HEK293T (cell line): ENCODE measurements at places on chromosomes 7 and 10.

DNA sequence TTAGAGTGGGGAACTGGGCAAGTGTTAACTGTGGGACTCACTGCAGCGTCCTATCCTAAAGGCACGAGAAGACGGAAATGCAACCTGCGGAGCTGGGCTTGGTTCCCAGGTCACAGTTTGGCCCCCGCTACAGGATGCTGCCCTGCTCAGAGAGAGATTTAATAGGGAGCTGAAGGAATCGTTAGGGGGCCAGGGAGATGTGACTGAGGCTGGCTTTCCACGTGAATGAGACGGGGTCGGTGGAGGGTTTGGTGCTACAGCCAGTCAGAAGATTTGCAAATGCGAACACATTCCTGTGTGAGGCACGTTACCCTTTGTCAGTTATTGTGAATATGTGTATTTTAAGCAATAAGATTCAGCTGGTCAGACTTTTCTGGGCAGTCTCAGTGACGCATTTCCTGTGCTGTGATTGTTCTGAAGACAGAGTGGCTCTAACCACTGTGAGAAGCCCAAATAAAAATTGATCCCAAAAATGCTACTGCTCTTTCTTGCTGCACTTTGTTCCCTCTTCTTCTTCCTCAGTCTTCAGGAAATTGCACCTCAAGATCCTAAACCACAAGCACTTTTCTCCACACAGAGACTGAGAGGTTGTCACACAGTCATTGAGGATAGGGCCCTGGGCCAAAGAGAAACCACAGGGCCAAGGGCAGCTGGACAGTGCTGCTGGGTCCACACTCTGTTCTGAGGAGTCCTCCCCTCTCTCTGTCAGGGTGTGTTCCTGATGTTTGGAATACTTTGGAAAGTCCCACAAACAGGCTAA lies 21.2 kb downstream of the CYP17A1 start:
- no peak for DNase-seq

- no peak for DNase-seq
These were observed 141.1 kb upstream of the PCBD1 start for GRCh38 chr10:71029411-71029892.

DNA sequence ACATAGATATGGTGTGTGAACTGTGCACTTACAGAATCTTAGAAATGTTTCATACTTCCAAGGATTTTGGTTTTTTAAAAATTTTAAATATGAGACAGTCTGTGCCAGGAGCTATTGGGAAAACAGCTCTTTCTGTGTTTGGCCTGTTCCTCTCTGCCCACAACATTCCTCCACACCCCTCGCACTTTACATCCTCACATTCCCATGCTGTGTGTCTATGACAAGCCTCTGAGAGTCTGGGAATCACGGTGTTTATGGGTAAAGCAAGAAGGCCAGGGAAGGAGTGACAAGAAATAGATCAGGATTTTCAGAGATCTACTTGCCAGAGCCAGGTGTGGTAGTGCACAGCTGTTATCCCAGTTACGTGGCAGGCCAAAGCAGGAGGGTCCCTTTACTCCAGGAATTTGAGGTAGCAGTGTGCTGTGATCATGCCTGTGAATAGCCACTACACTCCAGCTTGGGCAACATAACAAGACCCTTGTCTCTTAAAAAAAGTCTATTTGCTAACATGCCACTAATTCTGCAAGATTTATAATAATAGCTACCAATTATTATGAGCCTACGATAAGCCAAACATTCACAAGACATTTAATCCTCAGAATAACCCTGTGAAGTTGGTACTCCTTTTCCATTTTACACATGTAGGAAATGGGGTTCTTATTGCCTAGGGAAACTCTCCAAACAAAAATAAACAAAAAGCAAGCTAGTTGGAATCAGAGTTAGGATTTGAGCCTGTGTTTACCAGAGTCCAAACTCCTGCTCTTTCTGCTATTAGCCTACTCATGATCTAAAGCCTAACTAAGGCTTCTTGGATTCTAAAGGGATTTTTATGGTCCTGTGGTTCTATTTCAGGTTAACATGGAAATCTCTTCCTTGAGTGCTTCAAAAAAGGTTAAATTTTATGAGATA lies 168.3 kb upstream of the SP8 start:
- no peak for DNase-seq

DNA sequence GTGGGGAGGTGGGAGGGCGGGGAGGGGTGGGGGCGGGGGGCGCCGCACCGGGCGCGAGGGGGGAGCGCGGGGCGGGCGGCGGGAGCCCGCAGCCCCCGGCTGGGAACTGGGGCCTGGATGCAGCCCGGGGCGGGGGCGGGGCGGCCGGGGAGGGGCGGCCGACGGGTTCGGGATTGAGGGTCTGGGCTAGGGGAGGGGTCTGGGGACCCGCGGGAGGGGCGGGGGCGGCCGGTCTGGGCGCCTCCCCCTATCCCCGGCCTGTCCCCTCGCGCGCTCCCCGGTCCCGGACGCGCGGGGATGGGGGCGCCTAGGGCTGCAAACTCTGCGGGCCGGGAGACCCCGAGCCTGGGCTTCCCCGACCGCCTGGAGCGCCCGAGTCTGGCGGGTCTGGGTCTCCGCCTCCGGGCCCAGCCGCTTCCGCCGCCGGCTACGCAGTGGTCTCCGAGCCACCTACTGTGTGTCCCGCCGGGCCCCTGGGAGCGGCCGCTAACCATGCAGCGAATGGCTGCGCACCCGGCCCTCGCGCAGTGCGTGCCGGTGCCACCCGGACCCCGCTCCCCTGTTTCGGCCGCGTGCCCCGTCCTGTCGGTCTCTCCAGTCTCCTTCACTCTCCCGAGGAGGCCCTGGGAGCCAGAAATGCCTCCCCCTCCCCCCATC lies 375 bp upstream of the FGF8 start:
- peak; percentile 6 for DNase-seq

- no peak for DNase-seq
These were observed 478.2 kb upstream of the LRRN3 start for GRCh38 chr7:110612680-110613079.

GRCh38 chr7:78333530-78334425 lies 535.2 kb downstream of the PHTF2 start:
- DNase-seq = no peak

DNA sequence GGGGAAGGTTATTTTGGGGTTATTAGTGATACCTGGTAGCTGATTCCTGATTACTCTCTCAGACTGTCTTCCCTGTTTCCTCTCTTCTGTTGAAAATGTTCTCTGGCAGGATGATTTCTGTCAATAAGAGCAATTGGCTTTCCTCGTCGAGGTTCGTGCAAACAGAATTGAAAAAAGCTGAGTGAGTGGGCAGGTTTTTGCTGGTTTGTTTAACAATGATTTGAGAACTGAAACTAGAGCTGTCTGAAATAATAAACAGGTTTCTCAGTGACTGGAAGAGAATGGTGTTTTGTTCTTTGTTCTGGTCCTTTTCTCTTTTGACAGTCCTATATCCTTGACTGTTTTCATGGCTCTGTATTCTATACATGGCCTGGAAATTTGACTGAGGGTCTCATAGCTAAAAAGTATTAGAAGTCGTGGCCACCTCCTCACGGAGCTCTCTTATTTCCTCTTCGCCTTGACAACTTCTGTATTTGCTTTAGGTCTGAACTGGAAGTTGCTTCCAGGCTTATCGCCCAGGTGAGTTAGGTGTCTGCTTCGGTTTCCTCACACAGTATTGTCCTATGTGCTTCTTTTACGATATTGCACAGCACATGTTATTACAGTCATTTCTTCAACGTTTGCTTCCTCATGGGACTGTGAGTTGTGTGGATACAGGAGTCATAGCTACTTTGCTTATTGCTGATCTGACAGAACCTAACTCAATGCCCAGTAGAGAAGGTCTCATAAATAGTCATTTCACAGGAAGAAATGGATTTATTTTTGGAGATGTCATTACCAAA lies 403.6 kb downstream of the NRG3 start:
- no peak for DNase-seq

GRCh38 chr7:55128693-55129394 lies 110.0 kb downstream of the EGFR start:
- DNase-seq = peak; percentile 15

DNA sequence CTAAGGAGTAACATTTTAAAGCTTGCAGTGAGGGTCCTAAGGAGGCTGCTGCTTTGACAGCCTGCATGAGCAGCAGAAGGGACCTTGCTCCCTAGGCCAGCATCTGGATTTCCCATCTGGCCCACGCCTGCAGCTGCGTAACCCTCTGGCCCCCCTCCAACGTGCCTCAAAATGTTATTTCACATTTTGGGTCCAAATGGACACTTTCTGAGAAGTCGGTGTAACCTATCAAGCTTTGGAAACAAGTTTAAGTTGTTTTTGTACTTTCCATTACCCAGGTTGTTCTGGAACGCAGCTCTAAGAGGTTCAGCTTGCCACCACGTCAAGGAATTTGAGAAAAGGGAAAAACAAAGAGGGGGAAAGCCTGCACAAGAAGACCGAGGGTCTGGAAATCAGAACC lies 338.3 kb downstream of the KCNMA1 start:
- DNase-seq = no peak

DNA sequence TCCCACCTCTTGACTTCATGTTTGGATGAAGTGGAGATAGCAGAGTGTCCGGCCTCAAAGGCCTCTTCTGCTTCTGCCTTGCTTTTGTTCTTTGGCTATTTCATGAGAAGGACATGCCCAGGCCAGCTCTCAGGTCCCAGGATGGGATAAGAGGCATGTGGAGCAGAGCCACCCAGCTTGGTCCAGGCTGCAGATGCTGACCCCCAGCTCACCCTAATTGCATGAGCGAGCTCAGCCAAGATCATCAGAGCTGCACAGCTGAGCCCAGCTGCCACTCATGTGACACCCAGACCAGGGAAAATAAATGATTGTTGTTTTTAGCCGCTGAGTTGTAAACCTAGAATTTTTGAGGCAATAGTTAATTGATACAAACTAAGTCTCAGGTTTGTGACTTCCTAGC lies 230.0 kb downstream of the PHF14 start:
- no peak for DNase-seq

DNA sequence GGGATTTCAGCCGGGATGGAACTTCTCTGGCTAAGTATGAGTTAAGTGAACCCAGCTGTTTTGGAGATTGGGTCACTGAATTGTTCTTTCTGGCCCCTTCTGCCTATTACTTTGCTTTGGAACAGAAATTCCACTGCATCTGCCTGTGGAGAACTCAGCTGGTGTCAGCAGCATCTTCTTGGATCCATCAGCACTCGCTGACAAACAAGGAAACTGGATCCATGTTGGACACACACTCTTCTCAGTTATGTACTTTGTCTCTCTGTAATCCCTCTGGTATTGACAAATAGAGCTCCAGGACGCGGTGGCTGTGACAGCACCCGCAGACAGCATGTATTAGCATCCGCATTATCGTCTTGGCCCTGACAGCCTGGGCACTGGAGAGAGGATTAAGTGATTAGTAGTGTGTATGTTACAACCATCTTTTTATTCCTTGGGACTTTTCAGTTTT lies 73.0 kb upstream of the BMPER start:
- no peak for DNase-seq

GRCh38 chr7:52940481-52940880 lies 95.0 kb upstream of the POM121L12 start:
- DNase-seq = no peak

- DNase-seq = no peak
These were observed 245.2 kb downstream of the TNS3 start for GRCh38 chr7:47336472-47337425.

- no peak for DNase-seq
These were observed 11.6 kb downstream of the PAPSS2 start for GRCh38 chr10:87671139-87671815.

GRCh38 chr10:68526634-68527307 lies 552 bp downstream of the SLC25A16 start:
- DNase-seq = no peak

DNA sequence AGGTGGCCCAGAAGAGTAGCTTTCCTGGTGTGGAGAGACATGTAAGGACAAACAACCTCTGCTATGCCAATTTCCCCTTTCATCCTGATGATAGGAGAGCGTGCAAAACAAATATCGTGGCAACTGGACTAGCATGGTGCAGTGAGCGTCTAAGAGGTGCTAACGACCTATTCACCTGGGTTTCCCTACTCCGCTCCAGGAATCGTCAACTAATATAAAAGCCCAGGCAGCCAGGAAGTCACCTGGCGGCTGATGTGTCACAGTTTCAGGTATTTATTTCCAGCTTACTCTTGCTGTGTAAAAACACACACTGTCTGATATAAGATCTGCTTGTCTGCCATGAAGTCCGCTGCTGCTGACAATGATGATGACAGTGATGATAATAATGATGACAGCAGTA lies 56.5 kb upstream of the EFCAB10 start:
- DNase-seq = no peak

DNA sequence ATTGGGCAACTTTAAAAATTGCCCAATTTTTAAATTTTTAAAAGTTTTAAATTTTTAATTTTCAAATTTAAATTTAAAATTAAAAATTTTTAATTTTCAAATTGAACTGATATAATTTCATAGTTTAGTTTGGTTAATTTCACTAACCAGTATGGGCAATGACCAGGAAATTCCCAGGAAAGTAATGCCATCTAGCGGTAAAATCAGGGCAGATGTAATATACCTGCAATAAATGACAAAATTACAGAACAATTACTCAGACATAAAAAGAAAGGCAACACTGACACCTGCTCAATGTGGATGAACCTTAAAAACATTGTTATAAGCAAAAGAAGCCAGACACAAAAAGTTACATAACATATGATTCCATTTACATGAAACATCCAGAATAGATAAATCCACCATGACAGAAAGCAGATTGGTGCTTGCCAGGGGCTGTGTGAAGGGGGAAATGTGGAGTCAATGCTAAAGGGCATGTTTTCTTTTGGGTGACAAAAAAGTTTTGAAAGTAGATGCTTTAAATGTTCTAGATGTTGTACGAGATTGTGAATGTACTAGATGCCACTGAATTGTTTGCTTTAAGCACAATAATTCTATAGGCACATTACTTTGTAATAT lies 28.6 kb upstream of the SLC16A12 start:
- peak; percentile 41 for DNase-seq
